Stimulated activated CD4-positive, alpha-beta T cell treated with anti-CD3 and anti-CD28 coated beads, Interleukin-2, amount 100 ng/mL, for 48 hours (primary cell): ENCODE measurements at places on chromosomes 5 and 9.

- no peak for DNase-seq
Observed at GRCh38 chr9:69943148-69943806, 100.4 kb upstream of the MAMDC2 start.

DNA sequence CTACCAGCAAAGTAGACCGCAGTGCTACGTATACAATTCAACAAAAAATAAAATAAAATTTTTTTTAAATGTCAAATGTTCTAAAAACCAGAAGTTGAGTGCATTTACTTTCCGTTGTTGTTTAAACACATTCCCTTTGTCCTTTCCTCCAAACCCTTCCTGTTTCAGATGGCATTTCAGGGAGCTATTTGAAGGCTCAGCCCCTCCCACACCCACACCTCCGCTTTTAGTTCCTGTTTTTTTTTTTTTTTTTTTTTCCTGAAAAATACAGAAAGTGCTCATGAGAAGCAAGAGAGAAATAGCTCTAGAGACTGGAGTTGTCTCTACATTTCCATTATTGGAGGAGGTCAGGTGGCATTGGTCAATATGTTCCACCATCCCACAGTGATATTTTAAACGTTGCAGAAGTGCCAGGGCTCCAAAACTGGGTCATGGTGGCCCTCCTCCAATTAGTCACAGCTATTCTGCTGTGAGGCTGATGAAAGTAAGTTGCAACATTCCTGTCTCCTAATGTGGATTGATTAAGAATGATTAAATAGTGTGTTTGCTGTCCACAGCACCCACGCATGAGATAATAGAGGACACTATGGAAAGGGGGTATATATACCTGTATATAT is 106.9 kb downstream of the GABRG2 start:
- no peak for DNase-seq

GRCh38 chr5:34610546-34610945 is 45.6 kb upstream of the RAI14 start:
- DNase-seq, result no peak

GRCh38 chr9:137251194-137251461 is at the start of gene STPG3:
TSS of gene STPG3 (plus strand) at chr9:137251286. CDS start at chr9:137251287, 1 bp downstream.
- no peak for DNase-seq

- DNase-seq, result no peak
Observed at GRCh38 chr9:72443855-72444254, 77.6 kb upstream of the TMC1 start.

DNA sequence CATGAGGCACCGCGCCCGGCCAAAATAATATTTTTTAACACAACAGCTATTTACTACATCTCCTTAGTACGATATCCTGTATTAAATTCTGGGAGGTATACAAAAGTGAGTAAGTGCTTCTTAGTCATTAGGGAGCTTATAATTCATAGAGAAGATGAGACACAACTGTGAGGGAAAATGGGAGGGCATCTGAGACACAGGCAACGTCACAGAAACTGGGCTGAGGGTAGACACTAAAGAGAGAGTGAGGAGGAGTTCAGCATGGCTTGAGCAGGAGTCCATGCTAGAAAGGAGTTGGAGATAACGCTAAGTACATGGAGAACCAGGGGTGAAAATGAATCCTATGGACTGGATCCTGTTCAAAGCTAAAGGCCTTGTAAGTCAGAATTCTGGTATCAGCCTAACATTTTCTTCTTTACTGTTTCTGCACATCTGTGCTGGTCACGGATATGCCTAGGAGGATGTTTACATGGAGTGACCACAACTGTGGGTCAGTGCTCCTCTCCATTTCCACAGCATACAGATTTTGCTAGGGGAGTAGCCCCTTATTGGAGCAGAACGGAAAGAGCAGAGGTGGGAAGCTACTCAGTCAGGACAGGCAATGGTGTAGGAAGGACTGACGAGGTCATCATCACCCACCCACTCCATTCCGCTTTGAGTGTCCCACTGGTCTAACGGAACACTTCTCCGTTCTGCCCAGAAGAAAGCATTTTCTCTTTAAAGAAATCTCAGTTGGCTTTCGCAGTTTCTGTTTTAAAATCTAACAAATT is 310.4 kb upstream of the EFNA5 start:
- DNase-seq, result no peak

- no peak for DNase-seq
Observed at GRCh38 chr9:18795947-18796671, 236.9 kb downstream of the SAXO1 start.

- DNase-seq, result no peak
Observed at GRCh38 chr9:37949576-37949975, 45.6 kb upstream of the SLC25A51 start.

DNA sequence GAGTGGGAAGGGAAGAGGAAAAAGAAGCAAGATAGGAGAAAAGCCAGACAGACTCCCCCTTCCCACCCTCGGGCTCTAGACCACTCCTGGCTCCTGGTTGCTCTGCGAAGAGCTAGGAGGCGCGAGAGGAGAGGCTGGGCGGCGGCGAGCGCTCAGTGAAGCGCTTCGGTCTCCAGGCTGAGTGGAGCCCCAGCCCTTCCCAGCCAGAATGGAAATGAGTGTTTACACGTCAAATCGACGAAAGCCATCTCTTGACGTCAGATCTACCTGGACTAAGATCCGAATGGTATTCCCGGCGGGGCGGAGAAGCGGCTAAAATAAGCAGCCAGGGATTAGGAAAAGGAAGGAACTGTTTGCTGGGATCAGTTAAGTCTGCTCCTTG is at the start of gene PCSK1:
TSS of gene PCSK1 (minus strand) at position 183 of the 382 bp plus-strand sequence. CDS start 206 bp downstream, outside the sequence.
- DNase-seq, result no peak

DNA sequence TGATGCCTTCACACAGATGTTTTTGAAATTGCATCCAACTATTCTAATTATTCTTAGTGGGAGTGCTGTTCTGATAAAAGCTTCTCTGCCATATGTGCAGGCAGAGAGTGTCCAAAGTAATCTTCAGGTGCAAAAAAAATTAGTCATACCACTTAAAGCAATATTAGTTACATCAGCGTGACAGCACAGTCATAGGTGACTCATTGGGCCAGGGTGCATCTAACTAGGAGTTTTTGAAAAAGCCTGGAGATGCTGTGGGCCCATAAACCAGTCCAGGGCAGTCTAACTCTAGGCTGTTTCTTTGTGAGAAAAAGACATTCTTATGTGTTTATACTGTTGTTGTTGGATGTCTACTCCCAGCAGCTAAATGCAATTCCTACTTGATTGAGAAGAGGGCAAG is 33.0 kb upstream of the C6 start:
- no peak for DNase-seq

DNA sequence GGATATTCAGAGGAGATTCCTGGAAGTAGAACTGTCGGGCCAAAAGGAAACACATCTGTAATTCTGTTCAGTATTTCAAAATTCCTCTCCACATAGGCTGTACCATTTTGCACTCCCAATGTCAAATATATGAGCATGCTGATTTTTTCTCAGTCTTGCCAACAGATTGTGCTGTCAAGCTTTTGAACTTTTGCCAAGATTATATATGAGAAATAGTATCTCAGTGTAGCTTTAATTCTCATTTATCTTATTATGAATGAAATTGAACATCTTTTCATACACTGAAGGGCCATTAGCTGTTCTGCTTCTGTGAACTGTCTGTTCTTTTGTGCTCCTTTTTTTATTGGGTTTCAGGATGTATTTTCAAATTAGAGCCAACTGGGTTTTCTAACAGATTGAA is 907.1 kb downstream of the MAT2B start:
- DNase-seq, result no peak

GRCh38 chr9:131457746-131458145 is 45.0 kb upstream of the POMT1 start:
- DNase-seq, result no peak
